ENCODE measurements at places on chromosomes 2 and 18.

DNA sequence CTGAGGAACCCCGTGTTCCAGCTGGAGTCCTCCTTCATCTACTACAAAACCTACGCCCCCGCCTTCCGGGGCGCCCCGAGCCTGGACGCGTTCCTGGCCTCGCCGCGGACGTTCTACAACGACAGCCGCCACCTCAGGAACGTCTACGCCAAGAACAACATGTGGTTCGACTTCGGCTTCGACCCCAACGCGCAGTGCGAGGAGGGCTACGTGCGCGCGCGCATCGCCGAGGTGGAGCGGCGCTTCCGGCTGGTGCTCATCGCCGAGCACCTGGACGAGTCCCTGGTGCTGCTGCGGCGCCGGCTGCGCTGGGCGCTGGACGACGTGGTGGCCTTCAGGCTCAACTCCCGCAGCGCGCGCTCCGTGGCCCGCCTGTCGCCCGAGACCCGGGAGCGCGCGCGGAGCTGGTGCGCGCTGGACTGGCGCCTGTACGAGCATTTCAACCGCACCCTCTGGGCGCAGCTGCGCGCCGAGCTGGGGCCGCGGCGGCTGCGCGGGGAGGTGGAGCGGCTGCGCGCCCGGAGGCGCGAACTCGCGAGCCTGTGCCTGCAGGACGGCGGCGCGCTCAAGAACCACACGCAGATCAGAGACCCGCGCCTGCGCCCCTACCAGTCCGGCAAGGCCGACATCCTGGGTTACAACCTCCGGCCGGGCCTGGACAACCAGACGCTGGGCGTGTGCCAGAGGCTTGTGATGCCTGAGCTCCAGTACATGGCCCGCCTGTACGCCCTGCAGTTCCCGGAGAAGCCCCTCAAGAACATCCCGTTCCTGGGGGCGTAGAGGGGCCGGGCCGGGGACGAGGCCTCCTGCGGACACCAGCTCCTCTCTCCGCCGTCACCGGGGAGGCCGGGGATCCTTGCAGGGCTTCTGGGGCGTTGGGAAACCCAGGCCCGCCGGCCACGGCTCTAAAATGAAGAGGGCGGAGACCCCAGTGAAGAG is 5.3 kb upstream of the NEU4 start:
- peak; percentile 75 for DNase-seq

DNA sequence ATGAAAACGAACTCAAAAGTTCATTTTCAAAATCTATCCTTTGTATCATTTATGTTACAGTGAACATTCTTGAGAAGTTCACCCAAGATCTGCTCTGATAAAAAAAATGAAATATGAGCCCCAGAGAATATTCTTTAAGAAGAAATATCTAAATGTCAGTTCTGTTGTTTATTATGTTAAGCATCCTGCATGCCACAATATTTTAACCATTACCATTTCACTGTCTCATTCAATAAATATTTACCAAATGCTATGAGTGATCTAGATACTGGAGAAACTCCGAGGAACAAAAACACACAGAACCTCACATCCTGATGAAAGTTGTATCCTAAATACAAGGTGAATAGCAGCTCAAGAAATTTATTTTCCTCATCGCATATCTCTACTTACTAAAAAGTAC is 170.2 kb downstream of the ZNF385B start:
- DNase-seq: no peak

- DNase-seq: peak; percentile 49
Measured at GRCh38 chr2:120499784-120500495, 154.0 kb downstream of the INHBB start.

- no peak for DNase-seq
Measured at GRCh38 chr18:75362435-75362834, 65.1 kb downstream of the SMIM21 start.

GRCh38 chr2:240963065-240963867 is 35.2 kb upstream of the SNED1 start:
- peak; percentile 23 for DNase-seq

DNA sequence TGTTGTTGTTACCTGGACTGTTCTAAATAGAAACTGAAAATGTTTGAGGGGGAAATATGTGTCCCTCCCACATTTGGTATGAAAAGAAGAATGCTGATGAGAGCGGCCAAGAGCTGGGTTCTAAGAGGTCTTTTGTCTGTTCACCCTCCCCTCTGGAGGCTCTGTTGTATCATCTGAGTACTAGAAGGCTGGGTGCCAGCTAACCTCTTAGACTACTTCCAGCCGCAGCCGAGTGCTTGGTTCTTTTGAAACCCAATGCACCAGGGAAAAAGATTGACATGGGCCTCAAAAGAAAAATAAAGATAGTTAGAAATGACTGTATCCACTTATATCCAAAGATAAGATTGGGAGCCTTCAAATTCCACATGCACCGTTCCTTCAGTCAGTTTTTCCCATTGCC is 255.9 kb downstream of the TXNL1 start:
- no peak for DNase-seq

DNA sequence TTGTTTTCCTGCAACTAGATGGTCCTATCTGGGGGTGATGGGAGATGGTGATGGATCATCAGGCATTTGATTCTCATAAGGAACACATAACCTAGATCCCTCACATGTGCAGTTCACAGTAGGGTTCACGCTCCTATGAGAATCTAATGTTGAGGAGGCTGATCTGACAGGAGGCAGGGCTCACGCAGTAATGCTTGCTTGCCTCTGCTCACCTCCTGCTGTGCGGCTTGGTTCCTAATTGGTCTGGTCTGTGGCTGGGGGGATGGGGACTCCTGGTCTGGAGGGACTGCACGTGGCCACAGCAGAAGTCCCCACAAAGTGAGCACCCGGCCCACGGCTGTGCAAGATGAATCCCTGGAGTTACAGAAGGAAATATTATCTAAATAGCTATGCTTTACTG is 11.3 kb downstream of the MC5R start:
- DNase-seq: no peak

GRCh38 chr18:66994790-66995189 is 390.9 kb upstream of the CDH19 start:
- no peak for DNase-seq

- DNase-seq: peak; percentile 38
Measured at GRCh38 chr2:106886916-106887758, 1.2 kb upstream of the ST6GAL2 start.

GRCh38 chr2:181546086-181546485 is 88.9 kb downstream of the ITGA4 start:
- DNase-seq: no peak

DNA sequence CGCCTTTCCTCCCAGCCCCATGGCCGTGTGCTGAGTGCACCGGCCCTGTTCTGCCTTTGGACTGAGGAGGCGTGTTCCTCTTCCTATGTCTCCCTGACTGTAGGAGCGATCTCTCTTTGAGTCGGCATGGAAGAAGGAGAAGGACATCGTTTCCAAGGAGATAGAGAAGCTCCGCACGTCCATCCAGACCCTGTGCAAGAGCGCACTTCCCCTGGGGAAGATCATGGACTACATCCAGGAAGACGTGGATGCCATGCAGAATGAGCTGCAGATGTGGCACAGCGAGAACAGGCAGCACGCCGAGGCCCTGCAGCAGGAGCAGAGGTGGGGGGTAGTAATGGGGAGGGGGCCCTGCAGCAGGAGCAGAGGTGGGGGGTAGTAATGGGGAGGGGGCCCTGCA is 29.4 kb upstream of the ASB1 start:
- no peak for DNase-seq

DNA sequence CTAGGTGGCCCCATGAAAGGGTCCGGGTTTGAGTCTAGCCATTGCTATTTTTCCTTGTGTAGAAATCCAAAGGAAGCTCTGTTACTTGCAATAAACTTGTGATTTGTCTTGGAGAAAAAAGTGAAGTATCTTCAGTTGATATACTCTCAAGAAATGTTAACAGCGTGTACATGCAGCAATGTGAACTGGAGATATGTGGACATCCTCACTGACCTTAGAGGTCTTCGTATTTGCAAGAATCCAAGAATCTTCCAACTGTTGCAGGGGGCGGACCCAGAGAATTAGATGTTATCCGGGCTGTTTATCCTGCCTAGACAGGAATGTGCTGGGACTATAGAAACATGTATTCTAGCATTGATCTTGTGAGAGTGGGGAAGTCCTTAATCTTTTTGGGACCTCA is 187.6 kb downstream of the KCNS3 start:
- DNase-seq: no peak

- DNase-seq: no peak
Measured at GRCh38 chr2:35081001-35081621, 1274.5 kb upstream of the CRIM1 start.

DNA sequence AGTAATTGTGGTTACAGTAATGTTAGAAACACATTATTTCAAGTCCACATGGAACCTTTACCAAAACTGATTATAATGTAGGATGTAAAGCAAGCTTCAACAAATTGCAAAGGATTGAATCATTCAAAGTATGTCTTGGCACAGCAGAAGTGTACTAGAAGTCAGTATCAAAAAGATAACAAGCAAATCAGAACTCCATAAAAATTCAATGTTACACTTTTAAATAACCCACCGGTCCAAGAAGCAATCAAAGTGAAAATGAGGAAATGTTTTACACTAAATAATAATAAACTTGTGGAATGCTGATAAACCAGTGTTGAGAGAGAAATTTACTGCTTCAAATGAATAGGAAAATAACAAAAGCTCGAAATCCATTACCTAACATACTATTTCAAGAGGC is 47.7 kb downstream of the TTC21B start:
- DNase-seq: no peak

GRCh38 chr2:8595811-8596600 is 85.8 kb upstream of the ID2 start:
- no peak for DNase-seq

DNA sequence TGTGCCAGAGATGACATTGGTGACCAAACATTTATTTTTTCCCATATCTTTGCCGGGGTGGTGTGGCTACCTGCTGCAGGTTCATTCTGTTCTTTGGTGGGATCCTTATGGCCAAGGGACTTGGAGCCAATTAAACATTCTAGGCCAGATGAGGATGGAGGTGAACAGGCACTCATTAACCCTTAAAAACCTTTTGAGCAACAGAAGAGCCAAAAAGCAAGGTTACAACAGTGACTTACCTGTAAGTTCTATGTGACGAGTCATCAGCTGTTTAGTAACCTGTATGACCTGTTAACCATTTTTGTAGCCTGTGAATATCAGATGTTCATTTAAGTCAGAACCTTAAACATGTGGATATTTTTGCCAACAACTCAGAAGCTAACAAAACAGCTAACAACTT is 105.6 kb downstream of the XRCC5 start:
- no peak for DNase-seq

DNA sequence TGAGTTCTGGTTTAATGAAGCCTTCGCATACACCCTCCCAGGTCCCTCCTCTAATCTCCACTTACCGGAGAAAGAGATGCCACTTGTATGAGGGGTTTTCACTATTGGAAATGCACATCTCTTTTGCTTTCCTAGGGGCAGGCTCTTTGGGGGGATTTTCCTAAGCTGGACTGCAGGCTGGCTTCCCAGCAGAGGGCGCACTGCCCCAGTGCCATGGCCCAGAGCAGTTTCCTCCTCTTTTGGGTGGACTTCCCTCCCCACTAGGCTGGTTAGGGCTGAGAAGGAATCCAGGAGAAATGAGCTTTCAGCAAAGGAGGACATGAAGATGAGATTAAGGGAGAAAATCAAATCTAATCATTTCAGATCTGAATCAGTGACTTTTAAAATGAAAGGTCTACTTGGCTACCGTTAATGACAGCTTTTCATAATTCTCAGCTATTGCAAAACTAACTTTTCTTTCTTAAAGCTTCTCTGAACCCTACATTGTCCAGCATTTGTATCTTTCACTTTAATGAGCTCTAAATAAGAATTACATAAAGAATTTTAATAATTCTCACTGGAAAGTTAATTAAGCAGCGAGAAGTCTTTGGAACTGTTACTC is 784.1 kb upstream of the FANCL start:
- DNase-seq: peak; percentile 54

GRCh38 chr2:224386876-224387275 is 15.0 kb downstream of the FAM124B start:
- DNase-seq: no peak

DNA sequence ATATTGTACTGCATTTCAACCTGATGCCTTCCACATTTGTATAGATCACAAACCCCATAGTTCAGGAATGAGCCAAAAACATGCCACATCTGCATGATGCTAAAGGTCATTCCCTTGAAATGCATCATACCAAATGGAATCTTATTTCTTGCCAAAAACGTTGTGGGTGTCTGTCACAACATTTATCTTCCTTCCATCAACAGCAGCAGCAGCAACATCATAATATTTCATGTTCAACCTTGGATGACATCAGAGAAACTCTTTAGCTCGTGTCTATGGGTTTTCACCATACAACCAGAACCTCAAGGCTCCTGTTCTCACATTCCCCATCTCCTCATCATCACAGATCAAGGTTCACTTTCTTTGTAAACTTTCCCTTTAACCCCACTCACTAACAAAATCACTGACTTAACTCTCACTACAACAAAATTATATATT is 221.3 kb upstream of the CTAGE1 start:
- DNase-seq: no peak

GRCh38 chr2:153391131-153391530 is 87.4 kb downstream of the RPRM start:
- no peak for DNase-seq

DNA sequence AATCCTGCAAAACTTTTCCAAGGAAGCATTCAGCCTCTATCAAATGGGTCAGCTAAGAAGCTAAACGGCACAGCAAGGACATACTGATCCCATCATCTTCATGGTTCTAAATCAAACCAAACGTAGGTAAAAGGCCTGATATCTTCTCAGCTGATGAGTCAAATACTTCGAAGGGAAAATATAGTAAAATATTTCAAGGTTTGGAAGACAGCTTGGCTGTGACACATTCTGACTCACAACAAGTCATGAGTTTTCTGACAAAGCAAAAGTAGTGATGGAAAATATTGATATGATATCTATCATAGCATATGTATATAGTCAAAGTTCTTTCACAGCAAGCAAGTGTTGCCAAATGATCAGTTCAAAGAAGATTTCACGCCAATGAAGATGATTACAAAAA is 31.5 kb downstream of the DOCK10 start:
- DNase-seq: no peak

GRCh38 chr18:42756214-42756613 is 359.3 kb downstream of the RIT2 start:
- DNase-seq: no peak

- no peak for DNase-seq
Measured at GRCh38 chr2:101775636-101776035, 78.1 kb downstream of the MAP4K4 start.

DNA sequence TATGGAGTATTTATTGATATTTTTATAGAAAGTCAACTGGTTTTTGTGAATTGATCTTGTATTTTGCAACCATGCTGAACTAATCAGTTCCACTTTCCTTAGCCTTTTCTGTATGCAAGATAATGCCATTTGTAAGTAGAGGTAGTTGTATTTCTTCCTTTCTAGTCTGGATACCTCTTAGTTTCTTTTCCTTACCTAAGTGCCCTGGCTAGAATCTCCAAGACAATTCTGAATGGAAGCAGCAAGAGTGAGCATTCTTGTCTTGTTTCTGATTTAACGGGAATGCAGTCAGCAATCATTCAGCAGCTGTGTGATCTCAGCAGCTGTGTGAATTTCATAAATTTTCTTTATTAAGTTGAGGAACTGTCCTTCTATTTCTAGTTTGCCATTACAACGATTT is 73.4 kb downstream of the NRXN1 start:
- no peak for DNase-seq

GRCh38 chr2:81363800-81364199 is 1059.2 kb upstream of the LRRTM1 start:
- DNase-seq: no peak

- no peak for DNase-seq
Measured at GRCh38 chr2:15799432-15799827, 140.9 kb upstream of the MYCN start.

GRCh38 chr18:6859676-6860422 is 130.3 kb downstream of the ARHGAP28 start:
- no peak for DNase-seq

GRCh38 chr2:11342551-11343367 is 1.7 kb downstream of the ROCK2 start:
- DNase-seq: no peak

Measured in left ventricle myocardium superior (tissue), 1 donor.